Globus pallidus (tissue), 1 donor: ENCODE measurements at places on chromosomes 6 and 20.
A peak's percentile ranks its signal among the peaks of the same experiment; 100 is the strongest.

- no peak for DNase-seq
These were observed 59.9 kb upstream of the PMEPA1 start for GRCh38 chr20:57769756-57770155.

DNA sequence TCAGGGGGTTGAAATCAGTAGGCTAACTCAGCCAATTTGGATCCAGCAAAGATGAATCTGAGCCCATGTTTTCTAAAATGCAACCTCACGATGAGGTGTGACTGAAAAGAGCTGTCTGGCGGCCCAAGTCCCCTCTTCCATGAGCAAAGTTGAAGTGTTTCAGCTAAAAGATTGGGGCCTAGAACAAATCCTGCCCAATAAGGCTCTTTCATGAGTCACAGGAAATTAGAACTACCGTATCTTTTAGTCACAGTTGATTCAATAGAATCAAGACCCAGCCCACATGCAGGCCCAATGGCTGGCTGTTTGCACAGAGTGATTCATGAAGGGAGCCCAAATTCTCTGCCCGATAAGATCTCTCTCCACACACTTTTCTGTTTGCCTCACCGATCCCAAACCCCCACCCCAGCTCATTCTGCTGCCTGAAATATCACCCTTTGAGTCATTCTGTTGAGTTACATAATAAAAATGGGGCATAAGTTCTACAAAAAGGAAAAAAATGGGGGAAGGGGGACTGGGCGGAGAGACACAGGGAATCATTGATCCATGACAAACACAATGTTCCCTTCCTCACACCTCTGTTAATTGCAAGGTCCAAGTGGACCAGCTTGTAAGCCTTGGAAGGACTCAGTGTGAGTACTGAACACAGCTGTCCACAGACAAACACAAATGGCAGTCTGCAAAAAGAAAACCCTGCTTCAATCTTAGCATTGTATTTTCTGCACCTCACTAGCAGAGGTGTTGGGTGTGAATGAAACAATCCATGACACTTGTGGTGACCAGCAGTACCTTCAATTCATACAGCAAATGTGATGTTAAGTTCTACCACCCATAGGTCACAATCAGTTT is 13.8 kb downstream of the FOXQ1 start:
- DNase-seq: no peak

GRCh38 chr6:52284131-52284459 is 447 bp downstream of the MCM3 start:
- no peak for DNase-seq

DNA sequence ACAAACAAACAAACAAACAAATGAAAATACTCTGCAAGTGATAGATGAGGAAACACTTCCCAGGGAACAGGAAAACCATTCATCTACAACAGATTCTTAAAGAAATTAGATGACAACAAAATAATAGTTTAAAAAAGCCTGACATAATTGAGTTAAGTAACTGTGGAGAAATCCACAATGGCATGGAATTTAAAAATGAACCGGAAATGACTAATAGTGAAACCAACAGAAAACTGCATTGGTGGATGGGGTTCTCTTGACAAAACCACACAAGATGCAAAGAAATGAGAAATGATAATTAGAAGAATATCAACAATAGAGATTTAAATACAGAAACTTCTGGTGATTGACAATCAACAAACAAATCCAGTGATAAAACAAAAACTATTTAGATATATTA is 785.6 kb downstream of the QKI start:
- DNase-seq: no peak

GRCh38 chr6:109892451-109893435 is 85.4 kb upstream of the GPR6 start:
- DNase-seq: no peak

DNA sequence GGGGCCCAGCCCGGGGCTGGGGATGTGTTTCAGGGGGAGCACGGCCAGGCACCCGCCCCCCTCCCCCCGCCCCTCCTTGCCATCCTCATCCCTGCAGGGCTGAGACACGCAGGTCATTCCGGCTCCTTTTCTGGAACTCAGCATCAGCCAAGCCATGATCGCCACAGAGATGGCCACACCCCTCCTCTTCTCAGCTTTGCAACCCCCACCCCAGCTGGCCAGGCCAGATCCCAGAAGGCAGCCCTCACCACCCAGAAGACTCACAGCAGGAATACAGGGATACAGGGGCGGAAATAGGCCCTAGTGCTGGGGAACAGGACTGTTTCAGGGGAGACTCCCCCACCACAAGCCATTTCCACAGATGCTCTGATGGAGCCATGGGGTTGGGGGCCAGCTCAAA is 33.5 kb downstream of the YTHDF1 start:
- DNase-seq: no peak

GRCh38 chr6:14231501-14232280 is 114.1 kb downstream of the CD83 start:
- DNase-seq: no peak

- peak; percentile 79 for DNase-seq
These were observed 3.8 kb upstream of the DYNLRB1 start for GRCh38 chr20:34512266-34512954.

DNA sequence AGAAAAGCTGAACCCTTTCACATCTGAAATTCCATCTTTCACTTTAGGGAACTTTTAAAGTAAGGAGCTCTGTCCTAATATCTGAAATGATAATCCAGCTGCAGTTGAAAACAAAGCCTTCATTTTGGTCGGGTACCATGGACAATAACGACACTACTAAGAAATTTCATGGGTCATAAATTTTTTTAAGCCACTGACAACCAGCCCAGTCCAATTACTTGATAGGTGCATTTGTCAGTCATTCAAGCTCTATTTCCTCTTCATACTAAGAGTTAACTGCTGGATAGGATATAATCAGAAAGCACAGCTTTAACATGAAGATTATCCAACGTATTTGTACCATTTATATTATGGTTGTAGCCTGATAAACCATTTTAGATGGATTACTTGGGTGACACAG is 52.5 kb downstream of the MMUT start:
- DNase-seq: no peak

GRCh38 chr6:30614044-30614842 is 2.8 kb downstream of the PPP1R10 start:
- peak; percentile 48 for DNase-seq

- DNase-seq: peak; percentile 47
These were observed 44.6 kb upstream of the LRFN2 start for GRCh38 chr6:40631744-40632143.

- no peak for DNase-seq
These were observed 14.0 kb upstream of the RUNX2 start for GRCh38 chr6:45314146-45314545.

GRCh38 chr6:16181439-16182297 is 52.8 kb downstream of the MYLIP start:
- no peak for DNase-seq

- no peak for DNase-seq
These were observed 11.0 kb downstream of the FRS3 start for GRCh38 chr6:41768545-41769308.

DNA sequence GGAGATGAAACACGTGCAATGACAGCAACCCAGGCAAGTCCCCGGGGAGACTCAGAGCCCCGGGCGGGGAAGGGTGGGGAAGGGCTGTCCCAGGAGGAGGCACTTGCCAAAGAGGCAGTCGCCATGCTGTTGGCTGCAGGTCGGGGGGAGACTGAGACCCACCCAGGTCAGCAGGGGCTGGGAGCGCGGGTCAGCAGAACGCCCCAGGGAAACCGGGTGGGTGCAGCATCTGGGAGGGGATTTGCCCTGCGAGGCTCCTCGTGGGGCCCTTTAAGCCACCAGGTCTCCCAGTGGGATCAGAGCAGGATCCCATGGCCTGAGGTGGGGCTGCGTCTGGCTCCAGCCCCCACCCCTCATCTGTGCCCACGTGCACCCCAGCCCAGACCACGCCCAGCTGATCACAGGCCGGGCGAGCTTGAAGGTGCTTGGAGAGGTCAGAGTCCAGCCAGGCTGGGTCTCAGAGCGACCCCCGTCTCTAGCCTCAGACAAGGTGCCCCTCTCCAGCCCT is 65.5 kb downstream of the YTHDF1 start:
- DNase-seq: no peak

DNA sequence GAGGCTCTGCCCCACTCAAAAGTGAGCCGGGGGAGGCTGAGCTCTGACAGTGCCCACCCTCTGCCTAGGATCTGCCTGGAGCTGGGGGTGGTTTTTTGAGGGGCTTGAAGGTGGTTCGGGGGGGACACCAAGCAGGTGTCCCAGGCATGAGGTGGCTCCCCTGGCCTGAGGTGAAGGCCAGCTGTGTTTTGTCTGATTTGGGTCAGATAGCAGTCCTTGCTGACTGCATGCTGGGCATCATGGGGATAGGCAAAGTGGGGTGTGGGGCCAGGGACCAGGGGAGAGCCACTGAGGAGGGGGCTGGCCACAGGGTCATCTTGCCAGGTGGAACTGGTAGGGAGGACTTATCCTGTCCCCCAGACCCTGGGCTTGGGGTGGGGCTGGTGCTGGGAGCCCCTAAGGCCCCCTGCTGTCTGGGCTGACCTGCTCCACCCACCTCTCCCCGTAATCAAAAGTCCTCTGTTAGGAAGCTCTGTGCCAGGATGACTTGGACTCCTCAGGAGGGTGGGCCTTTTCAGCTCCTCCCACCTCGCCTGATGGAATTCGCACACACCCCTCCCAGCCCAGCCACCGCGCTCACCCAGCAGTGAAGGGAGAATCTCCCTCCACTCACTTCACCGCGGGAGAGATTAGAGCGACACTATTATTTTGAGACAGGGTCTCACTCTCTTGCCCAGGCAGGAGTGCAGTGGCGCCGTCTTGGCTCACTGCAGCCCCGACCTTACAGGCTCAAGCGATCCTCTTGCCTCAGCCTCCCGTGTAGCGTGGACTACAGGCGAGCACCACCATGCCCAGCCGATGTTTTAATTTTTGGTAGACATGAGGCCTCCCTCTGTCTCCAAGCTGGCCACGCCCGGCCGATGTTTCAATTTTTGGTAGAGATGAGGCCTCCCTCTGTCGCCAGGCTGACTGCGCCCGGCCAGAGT is 1.5 kb upstream of the COL9A3 start:
- no peak for DNase-seq

- no peak for DNase-seq
These were observed 33.3 kb upstream of the THEMIS start for GRCh38 chr6:127933852-127934840.

DNA sequence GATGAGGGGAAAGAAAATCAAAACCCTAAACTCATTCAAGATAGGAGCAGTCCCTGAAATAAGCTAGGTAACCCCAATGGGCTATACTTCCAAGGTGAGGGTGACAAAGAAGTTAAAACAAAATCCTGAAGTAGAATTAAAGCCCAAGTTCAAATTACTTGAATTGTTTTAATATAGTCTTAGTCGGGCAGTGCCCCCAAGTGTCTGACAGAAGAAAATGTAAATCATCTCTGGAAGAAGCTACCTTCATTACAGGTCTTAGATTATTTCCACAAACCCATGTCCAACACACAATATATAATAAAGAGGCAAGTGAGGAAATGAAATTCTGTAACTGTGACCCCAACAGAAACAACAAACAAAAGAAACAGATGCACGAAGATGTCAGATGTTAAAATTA is 36.8 kb upstream of the L3MBTL3 start:
- DNase-seq: no peak
